ENCODE measurements at places on chromosomes 6 and 20.

GRCh38 chr6:150697515-150697914, 97.8 kb downstream of the PLEKHG1 start:
- no peak for DNase-seq

DNA sequence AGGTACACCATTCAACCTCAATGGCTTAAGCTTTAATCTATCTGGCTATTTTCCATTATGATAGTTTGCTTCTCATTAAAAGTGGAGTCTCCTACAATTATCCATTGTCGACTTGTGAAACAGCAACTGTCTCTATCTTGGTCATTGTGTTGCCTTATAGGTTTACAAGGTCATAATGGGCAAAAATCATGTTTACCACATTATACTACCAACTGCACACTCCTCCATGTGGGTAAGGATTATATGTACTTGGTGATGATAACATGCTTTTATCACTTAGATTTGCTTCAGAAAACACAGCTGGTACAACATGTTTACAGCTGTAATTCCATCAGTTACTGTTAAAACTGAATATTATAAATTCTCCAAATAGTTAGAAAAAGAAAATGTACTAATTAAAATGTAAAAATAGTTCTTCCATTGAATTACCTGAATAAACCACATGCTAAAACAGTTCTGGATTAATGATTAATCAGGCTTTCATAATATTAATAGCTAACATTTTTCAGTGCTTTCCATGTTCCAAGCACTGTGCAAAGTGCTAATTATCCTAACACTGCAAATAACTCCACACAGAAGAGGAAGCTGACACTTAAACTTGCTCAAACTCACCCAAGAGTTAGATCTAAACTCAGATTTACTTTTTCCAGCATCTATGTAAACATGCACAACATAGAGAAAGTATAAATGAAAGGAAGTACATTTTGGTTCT, 96.7 kb downstream of the OGFRL1 start:
- DNase-seq, result no peak

DNA sequence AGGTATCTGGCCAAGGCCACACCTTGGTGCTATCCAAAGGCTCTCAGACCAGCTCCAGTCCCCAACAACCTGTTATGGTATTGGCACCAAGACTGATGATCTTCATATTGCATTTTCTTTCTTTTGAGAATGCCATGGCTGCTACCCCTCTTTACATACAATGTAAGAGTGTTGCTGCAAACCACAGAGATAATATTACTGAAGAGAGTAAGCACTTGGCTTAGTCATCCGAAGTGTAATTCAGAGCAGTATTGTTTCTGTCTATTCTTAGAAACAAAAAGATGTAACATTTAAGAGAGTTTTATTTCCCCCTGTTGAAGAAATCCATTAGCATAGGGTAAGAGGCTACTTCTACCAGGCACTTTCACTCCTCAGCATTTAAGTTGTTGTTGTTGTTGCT, 212.5 kb downstream of the C6orf118 start:
- no peak for DNase-seq

GRCh38 chr20:53872561-53873229, 197.7 kb downstream of the BCAS1 start:
- DNase-seq, result peak; percentile 44

GRCh38 chr6:138765896-138766655, 7.5 kb upstream of the CCDC28A start:
- DNase-seq, result no peak

DNA sequence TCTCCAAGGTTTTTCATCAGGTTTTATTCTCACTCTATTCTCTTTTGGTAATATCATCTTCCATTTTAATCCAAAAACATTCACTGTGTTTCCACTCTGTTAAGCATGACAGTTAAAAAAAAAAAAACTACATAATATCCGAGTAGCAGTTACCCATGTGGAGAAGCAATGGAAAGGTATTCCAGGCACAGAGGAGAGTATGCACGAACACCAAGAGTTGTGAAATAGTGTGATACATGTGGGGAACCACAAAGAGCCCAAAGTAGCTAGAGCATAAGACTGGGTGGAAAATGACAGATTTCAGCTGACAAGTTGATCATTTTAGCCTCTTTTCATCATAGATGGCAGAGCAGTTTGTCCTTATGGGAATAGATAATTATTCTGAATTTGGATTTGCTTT, 19.9 kb upstream of the FBXL4 start:
- DNase-seq, result no peak

DNA sequence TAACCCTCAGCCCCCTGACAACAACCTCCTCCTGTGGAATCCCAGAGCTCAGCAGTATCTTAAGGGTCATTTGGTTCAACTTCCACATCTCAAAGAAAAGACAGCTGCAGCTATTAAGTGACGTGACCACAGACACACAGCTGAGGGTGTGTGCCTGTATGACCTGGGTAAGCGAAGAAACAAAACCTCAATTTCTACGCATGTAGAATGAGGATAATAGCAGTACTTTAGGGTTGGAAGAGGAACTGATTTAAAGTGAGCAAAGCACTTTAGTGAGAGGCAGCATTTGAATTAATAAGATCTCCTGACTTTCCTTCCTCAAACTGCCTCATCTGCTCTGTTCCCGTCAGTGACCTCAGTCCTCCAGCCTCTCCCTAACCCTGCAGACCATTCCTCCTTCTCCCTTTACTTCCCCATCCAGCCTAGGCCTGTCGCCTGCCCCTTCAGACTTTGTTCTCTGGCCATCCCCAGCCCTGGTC, 6.8 kb upstream of the ARMC2 start:
- DNase-seq, result no peak

GRCh38 chr6:15496345-15497131, 166.3 kb downstream of the DTNBP1 start:
- DNase-seq, result no peak

DNA sequence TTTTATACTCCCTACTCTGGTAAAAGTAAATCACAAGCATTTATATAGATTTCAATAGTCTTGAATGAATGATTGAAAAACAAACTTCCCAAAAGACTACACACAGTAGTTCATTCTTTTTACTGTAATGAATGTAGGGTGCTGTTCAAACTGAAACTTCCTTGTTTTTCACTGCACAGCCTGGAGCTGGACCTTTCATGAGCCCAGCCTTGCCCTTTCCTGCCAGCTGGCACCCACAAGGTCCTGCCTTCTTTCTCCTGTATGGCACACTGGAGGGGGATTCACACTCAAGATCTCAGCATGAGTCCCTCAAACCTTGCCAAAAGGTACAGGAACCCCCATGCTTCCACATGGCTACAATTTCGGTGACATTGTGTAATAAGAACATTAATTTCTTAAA, 50.9 kb downstream of the COL12A1 start:
- DNase-seq, result no peak

- no peak for DNase-seq
Measured at GRCh38 chr20:53165452-53165851, 193.3 kb downstream of the TSHZ2 start.

DNA sequence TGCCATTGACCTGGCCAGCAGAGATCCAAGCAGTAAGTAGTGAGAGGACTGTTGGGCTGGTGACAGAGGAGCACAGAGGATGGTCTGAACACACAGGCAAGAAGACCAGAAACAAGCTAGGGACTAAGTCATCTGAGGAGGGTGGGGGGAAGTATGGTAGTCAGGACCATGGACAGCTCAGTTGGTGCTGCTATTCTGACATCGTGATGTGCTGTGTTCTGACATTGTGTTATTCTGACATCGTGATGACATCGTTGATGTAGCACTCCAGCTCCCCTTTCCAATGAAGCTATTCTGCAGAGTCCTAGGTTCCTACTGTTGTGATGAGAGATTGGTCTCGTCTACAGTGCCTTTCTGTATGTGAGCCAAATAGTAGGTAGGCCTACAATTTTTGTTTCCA, 28.7 kb downstream of the CFAP206 start:
- peak; percentile 13 for DNase-seq

- no peak for DNase-seq
Measured at GRCh38 chr20:11170565-11170964, 496.8 kb upstream of the JAG1 start.

DNA sequence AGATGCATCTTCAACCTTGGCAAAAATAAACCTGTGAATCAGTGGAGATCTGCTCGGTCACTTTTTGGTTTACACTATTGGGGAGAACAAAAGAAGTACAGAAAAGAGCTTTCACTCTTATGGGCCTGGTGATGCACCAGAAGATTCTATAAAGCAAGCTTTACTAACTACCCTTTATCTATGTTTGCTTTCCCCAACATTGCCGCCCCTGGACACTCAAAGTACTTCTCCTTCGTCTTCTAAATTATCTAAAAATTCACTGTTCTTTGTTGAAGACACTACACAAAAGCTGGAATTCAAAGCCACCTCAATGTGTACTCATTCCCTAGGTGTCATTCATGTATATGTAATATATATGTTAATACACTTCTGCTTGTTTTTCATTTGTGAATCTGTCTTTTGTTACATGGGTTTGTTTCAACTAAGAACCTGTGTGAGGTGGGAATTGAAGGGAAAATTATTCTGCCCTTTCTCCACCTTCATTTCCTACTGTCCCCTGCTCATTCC, 97.9 kb upstream of the BTN3A2 start:
- DNase-seq, result no peak

GRCh38 chr6:95133578-95133977, 443.8 kb upstream of the MANEA start:
- DNase-seq, result no peak

- no peak for DNase-seq
Measured at GRCh38 chr6:70219943-70220613, 82.8 kb downstream of the COL9A1 start.

GRCh38 chr6:37085198-37085597, 79.7 kb downstream of the FGD2 start:
- DNase-seq, result no peak

DNA sequence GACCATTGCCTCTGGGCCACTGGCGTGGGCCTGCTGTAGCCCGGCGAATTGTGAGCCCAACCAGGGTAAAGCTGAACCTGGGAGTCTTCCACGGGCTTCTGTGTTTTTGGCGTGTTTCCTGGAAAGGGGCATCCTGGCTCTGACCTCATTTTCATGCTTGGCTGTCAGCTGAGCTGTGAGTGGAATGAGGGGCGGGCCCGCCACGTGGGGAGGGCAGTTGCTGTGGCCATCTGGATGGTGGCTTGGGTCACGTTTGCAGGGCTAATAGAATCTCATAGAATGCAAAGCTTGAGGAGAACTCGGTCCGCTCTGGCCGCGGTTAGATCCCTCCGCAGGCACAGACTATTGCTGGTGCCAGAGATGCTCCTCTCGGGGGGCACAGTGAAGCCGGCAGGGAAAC, 263.0 kb downstream of the SMOC2 start:
- no peak for DNase-seq

DNA sequence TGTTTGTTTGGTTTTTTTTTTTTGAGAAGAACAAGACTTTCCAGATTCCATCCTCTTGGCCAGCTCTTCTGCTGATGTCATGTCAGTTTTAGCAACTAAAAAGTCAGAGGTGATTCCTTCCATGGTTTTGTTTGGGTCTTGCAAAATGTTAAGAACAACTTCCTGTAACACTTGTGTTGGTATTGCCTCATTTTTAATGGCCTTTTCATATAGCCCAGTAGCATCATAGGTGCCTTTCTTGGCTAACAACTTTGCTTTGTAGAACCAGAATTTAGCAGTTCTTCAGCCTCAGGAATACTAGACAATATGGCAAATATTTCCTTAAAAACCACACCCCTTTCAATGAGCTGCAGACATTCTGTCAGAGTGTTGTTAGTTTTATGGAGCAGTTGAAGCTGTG, 99.5 kb upstream of the SIRPG start:
- no peak for DNase-seq

DNA sequence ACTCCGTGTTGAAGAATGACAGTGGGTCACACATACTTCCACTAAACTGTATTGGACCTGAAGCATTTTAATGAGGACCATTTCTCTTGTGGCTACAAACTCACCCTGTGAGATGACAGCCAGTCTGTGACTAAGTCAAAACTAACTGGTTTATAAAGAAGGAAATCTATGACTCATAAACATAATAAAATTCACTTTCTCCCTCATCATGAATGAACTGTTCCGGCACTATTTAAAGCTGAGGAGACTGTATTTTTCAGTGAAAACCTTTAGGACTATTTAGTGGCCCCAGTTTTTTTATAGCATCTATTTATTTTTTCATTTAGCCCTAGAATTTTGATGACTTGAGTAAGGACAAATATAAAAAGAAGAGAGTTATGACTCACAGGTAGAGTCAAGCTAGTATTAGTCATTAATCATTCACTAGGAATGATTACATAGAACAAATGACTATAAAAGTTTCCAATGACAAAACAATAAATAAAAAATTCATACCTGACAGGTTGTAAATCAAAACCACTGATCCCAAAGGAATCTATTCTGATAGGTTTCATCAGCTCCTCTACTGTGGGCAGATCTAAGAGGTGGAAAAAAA, 34.2 kb downstream of the CEP162 start:
- DNase-seq, result no peak

DNA sequence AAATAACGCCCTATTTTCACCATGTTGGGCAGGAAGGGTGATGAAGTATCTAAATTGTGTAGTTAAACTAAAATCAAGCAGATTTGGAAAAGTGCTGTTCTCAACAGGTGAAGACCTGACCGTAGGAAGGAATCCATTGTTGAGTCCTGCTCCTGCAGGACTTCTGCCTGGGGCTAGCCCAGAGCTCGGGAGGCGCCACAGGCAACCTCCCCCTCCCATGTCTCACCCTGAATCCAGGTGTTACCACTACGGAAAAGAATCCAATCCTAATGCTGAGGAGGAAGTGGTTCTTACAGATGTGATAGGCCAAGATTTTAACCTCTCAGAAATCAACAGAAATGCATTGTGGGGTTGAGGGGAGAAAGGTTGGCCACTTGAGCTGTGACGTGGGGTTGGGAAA, 30.2 kb downstream of the RAB22A start:
- DNase-seq, result no peak

- DNase-seq, result no peak
Measured at GRCh38 chr20:5657190-5657875, 92.9 kb upstream of the SHLD1 start.

DNA sequence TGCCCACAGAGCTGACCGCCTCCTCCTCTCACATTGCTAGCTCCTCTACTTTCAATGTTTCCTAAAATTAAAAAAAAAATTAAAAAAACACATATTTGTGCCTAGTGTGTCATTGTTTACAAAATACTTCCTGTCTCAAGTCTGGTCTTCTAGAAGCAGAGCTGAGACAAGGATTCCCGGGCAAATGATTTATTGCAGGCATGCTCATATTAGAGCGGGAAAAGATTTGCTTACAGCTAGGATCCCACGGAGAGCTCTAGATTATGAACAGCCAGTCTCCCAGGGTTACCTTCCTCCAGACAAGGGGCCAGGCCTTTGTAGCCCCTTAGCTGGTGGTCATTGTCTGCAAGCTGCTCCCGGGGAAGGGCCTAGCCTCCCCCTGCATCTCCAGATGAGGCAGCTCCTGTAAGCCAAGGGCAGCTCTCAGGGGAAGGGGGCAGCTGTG, 9.4 kb downstream of the PACSIN1 start:
- DNase-seq, result no peak

DNA sequence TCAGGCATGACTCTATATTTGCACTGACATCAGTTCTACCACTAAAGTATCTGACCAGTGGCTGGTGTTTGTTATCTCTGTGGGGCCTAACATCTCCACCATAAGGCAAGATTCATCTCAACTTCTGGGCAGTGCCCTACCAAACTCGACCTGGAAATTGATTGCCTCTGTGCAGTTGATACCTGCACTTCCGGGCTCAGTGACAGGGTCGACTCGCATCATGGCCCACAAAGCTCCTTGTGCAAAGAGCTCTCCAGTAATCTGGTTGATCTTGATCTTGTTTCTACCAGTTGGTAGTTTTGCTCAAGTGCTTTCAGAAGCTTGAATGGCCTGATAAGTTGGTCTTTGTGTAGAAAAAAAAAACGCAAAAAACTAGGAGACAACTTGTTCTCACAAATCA, 501.1 kb upstream of the JAG1 start:
- no peak for DNase-seq

GRCh38 chr6:34230653-34231371, 5.9 kb upstream of the HMGA1 start:
- no peak for DNase-seq

All from T-helper 1 cell (primary cell).